ENCODE measurements at places on chromosomes 7 and 10.

- no peak for DNase-seq
These were observed 42.3 kb downstream of the CTBP2 start for GRCh38 chr10:125118011-125118611.

- DNase-seq, result no peak
These were observed 202.3 kb upstream of the PITRM1 start for GRCh38 chr10:3374914-3375313.

DNA sequence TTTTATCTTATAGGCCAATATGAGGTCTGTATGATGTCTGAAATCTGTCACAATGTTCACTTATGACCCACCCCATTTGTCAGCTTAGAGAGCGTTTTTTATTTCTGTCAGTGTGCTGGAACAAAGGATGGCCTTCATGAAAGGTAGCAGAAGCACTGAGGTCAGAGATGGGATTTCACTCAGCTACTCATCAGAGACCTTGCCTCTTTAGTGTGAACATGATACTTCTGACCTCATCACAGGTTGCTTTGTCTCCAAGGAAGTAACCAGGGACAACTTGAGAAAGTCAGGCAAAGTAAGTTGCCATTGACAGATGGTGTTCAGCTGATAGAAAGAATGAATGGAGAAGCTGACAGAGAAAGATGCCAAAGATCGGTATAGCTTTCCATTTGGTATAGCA is 16.3 kb downstream of the YAE1 start:
- no peak for DNase-seq

- no peak for DNase-seq
These were observed 64.2 kb upstream of the IL6 start for GRCh38 chr7:22662556-22663356.

GRCh38 chr7:156005202-156005691 is 193.0 kb upstream of the SHH start:
- DNase-seq, result no peak

GRCh38 chr7:151999424-152000090 is 25.9 kb upstream of the GALNT11 start:
- no peak for DNase-seq

DNA sequence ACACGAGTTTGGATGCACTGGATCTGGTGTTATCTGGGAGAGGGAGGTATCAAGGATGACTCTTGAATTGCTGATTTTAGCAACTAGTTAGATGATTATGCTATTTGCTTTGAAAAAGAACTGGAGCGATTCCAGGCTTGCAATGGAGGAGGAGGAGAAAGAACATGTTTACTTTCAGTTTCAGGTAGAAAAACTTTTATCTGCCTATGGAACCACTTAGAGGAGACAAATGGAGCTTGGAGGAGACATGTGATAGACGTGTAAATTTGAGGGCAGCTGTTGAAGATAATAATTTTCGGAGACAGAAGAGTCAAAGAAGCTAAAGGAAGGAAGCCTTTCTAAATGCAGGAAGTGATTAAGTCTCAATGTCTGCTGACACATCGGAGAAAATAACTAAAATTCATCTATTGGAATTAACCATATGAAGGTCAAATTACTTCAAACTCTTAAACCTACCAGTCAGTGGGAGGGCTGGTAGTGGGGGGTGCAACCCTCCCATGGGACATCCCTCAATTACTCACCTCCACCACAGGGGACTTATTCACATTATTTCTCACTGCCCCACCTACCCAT is 56.4 kb upstream of the GNAI1 start:
- no peak for DNase-seq

- DNase-seq, result peak; percentile 89
These were observed 23.7 kb downstream of the EPHB4 start for GRCh38 chr7:100803398-100804161.

DNA sequence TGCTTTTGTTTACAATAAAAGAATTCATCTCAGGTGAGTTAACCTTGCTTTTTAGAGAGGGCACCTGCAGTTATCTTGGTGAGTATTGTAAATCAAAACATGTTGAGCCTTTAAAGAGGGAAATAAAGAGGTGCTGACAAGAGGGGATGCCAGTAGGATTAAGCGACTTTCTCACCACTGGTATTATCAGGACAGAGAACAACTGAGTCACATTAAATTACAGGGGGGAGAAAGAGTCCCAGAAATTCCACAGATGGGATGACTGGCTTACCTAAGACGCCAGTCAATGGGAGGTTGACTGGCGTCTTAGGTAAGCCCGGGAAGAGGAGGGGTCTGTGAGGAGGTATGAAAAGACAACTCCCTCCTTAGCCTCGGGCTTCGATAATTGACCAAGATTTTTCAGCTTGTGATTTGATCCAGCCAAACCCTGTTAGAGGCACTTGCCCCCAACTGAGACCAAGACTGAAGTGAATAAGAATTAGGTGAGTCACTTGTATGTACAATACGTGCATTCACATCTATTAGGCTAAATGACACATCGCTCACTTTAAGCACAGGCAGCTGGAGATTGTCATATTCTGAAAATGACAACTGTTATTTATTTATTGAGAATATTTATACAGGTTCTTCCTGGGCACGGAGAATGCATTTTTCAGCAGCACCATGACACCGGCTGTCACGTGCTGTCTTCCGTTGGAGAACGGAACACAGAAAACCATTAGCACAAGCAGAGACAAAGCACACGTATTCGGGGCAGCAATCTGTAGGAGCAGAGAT is 117.6 kb downstream of the SEM1 start:
- DNase-seq, result no peak
